ENCODE measurements at places on chromosomes 5 and 9. TPM values are rescaled to one million over a fixed set of nuclear protein-coding genes. Genes with fewer than 3 reads are reported as not detected.

- DNase-seq = no peak
Measured at GRCh38 chr5:67206461-67206860, 9.9 kb upstream of the CD180 start.

KIAA0825 gene
- 1.6 TPM for total RNA-seq

SVEP1 gene
- 39.0 TPM for total RNA-seq

TLR4 gene
- 5.0 TPM for total RNA-seq

- no peak for DNase-seq
Measured at GRCh38 chr9:124454791-124455443, 4.7 kb downstream of the ADGRD2 start.

Data from lower leg skin (tissue), 4 donors.